ENCODE measurements at places on chromosomes 6 and 20.

DNA sequence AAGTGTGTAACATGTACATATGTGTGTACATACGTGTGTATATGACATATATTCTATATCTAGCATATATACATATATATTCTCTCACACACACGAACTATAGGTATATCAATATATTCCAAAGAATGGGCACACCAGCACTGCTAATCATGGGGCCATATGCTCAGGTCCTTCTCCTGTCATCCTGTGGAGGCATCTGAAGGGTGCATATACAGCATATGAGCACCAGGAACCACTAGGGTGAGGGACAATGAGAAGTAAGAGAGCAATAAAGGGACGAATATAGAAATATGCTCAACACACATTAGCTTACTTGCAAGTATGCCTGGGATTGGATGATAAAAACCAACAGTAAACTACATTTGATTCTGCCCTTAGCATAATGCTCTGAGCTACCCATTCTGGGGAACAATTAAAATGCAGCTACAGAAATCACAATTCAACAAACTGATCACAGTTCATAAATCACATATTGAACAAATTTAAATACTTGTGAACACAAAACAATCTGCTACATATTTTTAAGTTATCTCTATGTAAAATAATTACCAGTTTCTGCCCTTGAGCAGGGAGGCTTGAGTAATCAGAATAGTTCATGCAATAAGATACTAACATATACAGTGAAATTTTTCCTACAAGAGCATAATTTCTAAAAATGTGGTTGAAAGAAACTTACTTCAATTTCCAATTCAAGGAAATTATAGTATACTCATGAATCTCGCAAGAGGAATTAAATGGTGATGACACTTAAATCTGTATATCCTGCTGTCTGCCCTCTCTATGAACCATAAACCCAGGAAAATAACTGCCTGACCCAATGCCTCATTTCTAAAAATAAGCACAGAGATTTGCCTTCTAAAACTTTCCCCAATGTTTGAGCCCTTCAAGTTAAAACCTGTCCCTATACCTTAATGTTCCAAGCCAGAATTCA, 272.2 kb upstream of the THEMIS start:
- no peak overlapping the region for H3K27ac ChIP-seq
- H3K36me3 ChIP-seq = no peaks in the 10 kb centered on the region
- H3K27me3 ChIP-seq = no peaks in the 10 kb centered on the region
- H3K4me3 ChIP-seq = no peak overlapping the region

GRCh38 chr6:6661684-6662083, 73.2 kb downstream of the LY86 start:
- no peak for DNase-seq
- H3K27ac ChIP-seq = no peak overlapping the region
- H3K36me3 ChIP-seq = peaks cover 15% of the 10 kb centered on the region
- H3K4me1 ChIP-seq = peaks cover 62% of the 10 kb centered on the region
- H3K4me3 ChIP-seq = no peak overlapping the region

DNA sequence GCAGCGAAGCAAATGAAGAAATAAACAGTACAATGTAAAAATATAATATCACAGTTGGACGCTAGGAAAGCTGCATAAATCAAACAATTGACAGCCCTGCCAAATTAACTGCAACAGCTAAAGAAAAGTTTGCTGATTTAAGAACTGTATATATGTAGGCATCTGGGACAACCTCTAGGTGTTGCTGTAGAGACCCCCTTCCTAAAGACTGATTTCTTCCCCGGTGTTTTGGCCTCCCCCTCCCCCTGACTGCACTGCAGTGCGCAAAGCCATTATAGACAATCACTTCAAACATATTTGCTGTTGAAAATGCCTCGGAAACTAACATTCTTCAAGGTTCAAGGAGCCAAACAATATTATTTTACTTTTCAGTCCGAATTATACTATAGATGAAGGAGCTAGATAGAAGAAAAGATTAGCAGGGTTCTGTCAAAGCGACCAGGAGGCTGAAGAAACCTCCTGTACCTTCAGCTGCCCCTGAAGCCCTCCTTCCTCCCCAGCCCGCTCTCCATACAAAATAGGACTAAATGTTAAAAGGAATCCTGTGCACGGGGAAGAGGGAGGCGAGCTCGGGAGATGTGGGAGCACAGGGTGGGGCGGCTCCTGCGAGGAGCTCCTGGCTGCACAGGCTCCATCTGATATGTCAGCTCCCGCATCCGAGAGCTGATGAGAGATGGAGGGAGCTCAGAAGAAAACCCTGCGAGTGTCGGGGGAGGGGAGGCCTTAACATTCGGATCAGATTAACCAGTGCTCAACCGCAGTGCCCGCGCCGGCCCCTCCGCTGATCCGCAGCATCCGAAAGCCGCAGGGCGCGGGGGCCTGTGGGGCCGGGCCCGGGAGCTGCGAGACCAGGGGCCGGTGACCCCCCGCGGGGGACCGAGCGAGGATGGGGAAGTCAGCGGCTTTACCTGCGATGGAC, 822 bp downstream of the ELOVL4 start:
- H3K27me3 ChIP-seq = peaks cover 38% of the 10 kb centered on the region
- H3K4me3 ChIP-seq = peak overlapping the region; percentile 79
- H3K4me1 ChIP-seq = peaks cover 32% of the 10 kb centered on the region
- H3K36me3 ChIP-seq = peaks cover 2% of the 10 kb centered on the region
- peak; percentile 32 for DNase-seq
- H3K27ac ChIP-seq = no peak overlapping the region

DNA sequence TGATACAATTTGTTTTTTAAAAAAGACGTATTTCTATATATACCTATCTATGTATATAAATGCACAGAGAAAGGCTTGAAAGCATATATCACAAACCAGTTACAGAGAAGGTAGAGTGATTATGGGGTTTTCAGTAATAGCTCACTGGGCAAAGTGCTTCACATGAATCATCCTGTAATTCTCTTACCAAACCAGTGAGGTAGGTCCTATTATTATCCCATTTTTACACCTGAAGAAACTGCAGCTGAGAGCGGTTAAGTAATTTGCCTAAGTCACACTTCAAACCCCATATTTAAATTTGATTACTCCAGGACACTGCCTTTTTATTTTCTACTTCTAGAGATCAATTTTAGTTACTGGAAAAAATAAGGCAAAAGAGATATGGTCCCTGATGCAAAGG, 4.4 kb downstream of the GSS start:
- peaks cover 30% of the 10 kb centered on the region for H3K36me3 ChIP-seq
- no peak for DNase-seq
- H3K4me1 ChIP-seq = peaks cover 32% of the 10 kb centered on the region
- H3K27me3 ChIP-seq = no peaks in the 10 kb centered on the region
- H3K4me3 ChIP-seq = no peak overlapping the region
- H3K27ac ChIP-seq = no peak overlapping the region
